ENCODE measurements at places on chromosomes 7 and 10.

- DNase-seq, result no peak
Observed at GRCh38 chr10:117536072-117536865, 6.3 kb upstream of the EMX2 start.

DNA sequence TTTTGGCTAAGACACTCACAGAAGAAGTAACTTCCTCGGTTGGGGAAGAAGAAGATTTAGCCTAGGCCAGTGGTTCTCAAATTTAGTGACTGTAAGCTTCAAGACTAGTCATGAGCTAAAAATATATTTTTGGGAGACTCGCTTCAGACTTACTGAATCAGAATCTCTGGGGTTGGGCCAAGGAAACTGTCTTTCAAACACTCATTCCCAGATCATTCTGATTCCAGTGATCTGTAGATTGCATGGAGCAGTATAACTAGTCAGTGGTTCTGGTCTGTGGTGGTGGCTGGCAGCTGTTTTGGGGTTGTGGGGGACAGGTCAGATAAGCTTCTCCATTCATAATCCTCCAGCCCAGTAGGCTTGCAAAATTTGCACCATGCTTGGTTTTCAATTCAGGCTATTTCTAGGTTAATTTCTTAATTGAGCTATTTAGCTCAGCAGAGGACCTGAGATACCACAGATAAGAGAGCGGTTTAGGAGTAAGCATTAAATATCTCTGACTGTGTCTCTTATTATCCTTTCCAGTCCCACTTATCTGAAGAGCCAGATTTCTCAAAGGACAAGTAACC is 3.8 kb upstream of the KAT6B start:
- no peak for DNase-seq

DNA sequence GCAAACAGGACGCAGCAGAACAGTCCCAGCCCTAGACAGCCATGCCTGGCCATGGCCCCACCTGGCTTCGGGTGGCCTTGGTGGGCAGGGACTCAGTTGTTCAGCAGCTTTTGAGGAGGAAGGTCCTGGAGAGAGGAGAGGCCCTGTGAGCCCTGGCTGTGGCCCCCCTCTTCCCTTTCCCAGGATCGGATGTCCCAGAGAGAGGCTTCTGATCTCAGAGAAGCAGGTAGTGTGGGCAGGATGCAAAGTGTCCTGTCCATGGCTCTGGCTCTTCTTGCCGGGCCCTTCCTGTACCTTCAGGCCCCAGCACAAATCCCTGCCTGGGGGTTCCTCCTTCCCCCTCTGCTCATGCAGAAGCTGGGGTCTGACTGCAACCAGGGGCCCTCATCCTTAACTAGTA is 1.6 kb downstream of the PRRT4 start:
- DNase-seq, result no peak

DNA sequence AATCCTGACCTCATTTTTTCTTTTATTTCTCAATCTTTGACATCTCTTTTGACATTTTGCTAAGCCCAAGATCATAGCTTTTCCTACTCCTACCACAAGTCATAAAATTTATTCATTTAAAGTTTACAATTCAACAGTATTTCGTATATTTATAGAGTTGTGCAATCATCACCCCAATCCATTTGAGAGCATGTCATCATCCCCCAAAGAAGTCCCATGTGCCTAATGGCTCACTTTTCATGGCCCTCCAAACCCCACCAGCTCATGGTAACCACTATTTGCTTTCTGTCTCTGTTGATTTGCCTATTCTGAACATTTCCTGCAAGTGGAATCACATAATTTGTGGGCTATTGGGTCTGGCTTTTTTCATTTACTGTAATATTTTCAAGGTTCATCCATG is 52.5 kb upstream of the GLI3 start:
- DNase-seq, result no peak

GRCh38 chr7:114418117-114418516 is 3.5 kb downstream of the FOXP2 start:
- DNase-seq, result no peak

GRCh38 chr7:140841166-140841715 is 83.5 kb downstream of the BRAF start:
- DNase-seq, result no peak

GRCh38 chr7:10429031-10429430 is 544.6 kb upstream of the PHF14 start:
- no peak for DNase-seq

DNA sequence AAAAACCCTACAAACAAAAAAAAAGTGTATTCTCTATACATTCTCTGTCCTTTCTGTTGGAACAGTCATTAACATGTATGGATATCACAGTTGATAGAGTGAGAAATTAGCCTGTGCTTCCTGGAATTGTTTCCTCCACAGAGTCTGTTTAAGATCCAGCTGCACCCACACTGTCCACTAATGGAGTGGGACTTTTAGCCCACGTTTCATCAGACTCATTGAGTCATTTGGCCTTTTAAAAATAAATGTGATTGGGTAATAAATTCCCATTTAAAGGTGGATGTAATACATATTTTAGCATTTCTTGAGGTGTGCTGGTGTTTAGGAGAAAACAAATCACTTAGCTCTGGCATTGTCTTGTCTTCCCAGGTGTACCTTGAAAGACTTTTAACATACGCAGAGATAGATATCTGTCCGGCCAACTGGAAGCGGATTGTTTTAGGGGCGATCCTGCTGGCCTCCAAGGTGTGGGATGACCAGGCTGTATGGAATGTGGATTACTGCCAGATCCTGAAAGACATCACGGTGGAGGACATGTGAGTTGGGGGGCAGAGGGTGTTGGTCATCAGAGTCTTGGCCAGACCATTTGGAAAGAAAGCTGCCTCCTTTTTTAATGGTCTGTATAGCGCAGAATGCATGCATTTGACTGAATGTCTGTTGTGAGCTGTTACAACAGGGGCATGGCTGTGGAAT is 52.3 kb upstream of the GJD4 start:
- no peak for DNase-seq

GRCh38 chr10:68334672-68335467 is 2.1 kb upstream of the PBLD start:
- no peak for DNase-seq

DNA sequence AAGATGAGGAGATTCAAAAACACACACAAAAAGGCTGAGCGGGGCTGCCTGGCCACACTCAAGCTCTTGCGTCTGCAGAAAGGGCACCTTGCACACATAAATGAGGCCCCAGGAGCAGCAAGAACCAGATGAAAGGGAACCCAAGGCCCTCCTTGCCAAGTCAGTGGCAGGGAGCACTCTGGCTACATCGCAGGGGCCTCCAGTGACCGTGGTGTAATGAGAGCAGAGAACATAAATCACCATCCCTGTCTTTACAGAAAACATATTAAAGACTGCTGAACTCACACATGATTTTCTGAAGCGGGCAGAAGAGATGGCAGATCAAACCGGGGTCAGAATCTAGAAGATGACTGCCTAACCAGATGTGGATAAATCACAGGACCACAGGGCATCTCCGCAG is 80.5 kb downstream of the SLIT1 start:
- DNase-seq, result no peak

DNA sequence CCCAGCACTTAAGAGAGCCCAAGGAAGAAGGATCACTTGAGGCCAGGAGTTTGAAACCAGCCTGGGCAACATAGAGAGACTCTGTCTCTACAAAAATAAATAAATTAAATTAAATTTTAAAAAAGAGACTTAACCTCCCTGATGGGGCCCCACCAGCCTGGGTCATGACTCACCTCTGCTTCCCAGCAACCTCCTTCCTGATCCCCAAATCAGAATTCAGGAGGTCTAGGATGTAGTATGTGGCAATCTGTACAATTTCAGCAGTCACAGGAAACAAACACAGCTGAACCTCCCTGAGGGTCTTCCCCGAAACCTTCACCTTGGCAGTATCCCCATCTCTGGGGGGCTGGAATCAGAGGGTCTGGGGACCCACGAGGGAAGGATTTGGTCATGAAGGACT is 9.7 kb upstream of the PPP1R35 start:
- no peak for DNase-seq
